ENCODE measurements at places on chromosomes 12 and 14. TPM values are rescaled to one million over a fixed set of nuclear protein-coding genes. Genes with fewer than 3 reads are reported as not detected.

Gene LALBA
- total RNA-seq: not detected

Gene IL23A
- 21.6 TPM for total RNA-seq

Gene TXNDC16
- 4.0 TPM for total RNA-seq

Gene ADCY6
- 0.09 TPM for total RNA-seq

Gene KLRG1
- total RNA-seq: 2.3 TPM

Gene TPH2
- total RNA-seq: not detected

Gene KCNH3
- 3.3 TPM for total RNA-seq

Gene SLCO1A2
- not detected for total RNA-seq

Gene VTI1B
- total RNA-seq: 42.0 TPM

Gene OR4N2
- not detected for total RNA-seq

Gene SIX4
- total RNA-seq: 0.11 TPM

Gene MORN3
- 2.6 TPM for total RNA-seq

Gene SALL2
- 6.3 TPM for total RNA-seq

Gene GYS2
- not detected for total RNA-seq

Gene PLEKHD1
- 0.05 TPM for total RNA-seq

Gene TAS2R14
- 1.1 TPM for total RNA-seq

Gene APOF
- not detected for total RNA-seq

Gene XRCC3
- total RNA-seq: 46.9 TPM

Gene GSKIP
- total RNA-seq: 20.7 TPM

Gene KRT7
- 3.9 TPM for total RNA-seq

Gene CLEC9A
- not detected for total RNA-seq

Gene ACTN1
- total RNA-seq: 92.8 TPM

Gene NPFF
- total RNA-seq: not detected

Gene P2RX2
- not detected for total RNA-seq

Gene TMEM63C
- 1.1 TPM for total RNA-seq

Gene ADAM20
- 0.14 TPM for total RNA-seq

Gene OR4E2
- not detected for total RNA-seq

Gene DEGS2
- 2.6 TPM for total RNA-seq

Gene IFI27L2
- 57.3 TPM for total RNA-seq

Gene LDHB
- 1,852 TPM for total RNA-seq

Gene EPS8
- 1.5 TPM for total RNA-seq

Gene SCNN1A
- 0.05 TPM for total RNA-seq

Gene ZDHHC22
- not detected for total RNA-seq

Gene TAS2R7
- total RNA-seq: not detected

Gene LGR5
- total RNA-seq: not detected

Gene SYT1
- not detected for total RNA-seq

Gene ASPG
- not detected for total RNA-seq

Gene GZMH
- total RNA-seq: 36.1 TPM

Gene PRIMA1
- not detected for total RNA-seq
